AG20443 (cell line): ENCODE measurements at places on chromosomes 12 and 14.

GRCh38 chr12:92747151-92747550 is 44.4 kb downstream of the PLEKHG7 start:
- DNase-seq: no peak

- DNase-seq: no peak
Observed at GRCh38 chr14:51717766-51718165, 66.1 kb downstream of the FRMD6 start.

DNA sequence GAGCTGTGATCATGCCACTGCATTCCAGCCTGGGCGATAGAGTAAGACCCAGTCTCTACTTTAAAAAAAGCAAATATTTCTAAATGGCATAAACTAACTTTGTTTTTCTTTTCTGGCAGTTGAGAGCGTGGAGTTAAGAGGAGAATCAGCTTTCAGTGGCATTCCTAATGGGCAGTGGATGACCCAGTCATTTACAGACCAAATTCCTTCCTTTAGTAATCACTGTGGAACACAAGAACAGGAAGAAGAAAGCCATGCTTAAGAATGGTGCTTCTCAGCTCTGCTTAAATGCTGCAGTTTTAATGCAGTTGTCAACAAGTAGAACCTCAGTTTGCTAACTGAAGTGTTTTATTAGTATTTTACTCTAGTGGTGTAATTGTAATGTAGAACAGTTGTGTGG is 21.2 kb downstream of the TDG start:
- DNase-seq: peak; percentile 44

GRCh38 chr14:57889245-57889644 is 23.4 kb upstream of the SLC35F4 start:
- DNase-seq: peak; percentile 23

GRCh38 chr14:51732494-51733112 is 80.9 kb downstream of the FRMD6 start:
- DNase-seq: no peak

- DNase-seq: no peak
Observed at GRCh38 chr12:124006085-124006845, 33.2 kb downstream of the ZNF664 start.

GRCh38 chr14:97584528-97584927 is 787.3 kb downstream of the VRK1 start:
- DNase-seq: no peak

DNA sequence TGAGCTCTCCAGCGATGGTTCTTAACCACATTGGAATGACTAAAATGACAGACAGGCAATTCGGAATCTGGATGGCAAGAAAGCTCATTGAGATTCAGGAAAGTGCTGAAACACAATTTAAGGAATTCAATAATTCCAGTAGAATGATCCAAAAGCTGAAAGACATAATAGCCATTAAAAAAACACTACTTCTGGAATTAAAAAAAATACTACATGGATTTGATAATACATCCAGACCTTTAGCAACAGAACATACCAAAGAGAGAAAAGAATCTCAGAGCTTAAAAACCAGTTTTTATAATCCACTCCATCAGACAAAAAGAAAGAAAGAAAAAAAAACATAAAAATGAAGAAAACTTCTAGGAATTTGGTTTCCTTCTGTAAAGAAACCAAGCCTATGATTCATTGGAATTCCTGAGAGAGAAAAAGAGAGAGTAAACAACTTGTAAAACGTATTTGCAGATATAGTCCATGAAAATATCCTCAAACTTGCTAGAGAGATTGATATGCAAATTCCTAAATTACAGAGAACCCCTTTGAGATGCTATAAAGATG is 52.8 kb downstream of the SLCO1B1 start:
- DNase-seq: no peak

GRCh38 chr14:22794551-22794951 is 20.7 kb downstream of the SLC7A7 start:
- no peak for DNase-seq

DNA sequence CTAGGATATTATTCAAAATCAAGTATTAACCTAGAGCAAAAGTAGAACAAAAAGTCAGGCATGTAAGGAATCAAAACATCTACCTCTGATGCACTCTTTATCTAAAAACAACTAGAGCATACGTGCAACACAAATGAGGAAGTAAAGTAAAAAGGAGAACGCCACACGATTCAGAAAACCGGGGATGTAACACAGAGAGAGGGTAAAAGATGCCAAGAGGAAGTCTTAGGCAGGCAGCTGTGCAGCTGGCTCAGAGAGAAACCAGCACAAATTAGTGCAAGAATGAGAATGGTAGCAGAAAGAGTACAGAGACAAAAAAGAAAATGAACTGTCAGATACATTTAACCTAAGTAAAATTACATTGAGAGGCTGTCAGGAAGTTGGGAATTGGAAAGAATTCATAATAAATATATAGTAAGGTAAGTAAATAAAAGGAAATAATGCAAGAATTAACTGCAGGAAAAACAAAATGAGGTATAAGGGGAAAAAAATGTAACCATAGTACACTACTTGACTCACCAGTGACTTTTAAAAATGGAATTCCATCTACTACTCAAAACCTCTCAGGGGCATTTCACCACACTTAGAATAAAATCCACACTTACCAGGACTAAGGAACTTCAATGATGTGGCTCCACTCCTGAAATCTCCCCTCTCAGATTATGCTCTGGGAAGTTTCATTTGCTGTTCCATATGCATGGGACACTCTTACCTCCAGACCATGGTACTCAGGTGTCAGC is 17.1 kb downstream of the BCAT1 start:
- DNase-seq: no peak

DNA sequence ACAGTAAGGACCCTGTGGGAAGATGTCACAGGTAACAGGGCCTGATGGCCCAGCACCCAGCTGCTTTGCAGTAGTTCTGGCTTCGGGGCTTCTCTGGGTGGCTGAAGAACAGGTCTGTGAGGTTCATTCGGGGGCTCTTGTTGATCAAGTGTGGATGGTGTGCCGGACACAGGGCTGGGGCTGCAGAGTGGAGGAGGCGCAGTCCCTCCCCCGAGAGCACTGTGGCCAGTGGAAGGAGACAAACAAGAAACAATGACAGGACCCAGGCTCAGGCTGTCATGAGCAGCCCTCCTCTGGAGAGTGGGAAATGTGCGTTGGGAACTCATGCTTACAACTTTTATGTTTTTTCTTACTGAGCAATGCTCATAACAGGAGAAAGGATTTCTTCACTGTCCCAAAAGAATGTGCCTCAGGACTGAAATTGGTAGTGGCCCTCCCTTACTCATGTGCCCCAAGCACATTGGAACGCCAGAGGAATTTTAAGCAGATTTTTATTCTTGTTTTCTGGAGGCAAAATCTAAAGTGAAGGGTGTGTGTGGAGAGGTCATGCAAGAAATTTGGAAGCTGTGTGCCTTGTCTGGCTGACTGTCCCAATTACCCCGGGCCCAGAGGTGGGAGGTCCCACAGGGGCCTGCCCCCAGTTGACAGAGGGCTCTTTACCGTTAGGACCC is 233.8 kb downstream of the CACNA1C start:
- DNase-seq: peak; percentile 82
